ENCODE measurements at places on chromosomes 12 and 14.

DNA sequence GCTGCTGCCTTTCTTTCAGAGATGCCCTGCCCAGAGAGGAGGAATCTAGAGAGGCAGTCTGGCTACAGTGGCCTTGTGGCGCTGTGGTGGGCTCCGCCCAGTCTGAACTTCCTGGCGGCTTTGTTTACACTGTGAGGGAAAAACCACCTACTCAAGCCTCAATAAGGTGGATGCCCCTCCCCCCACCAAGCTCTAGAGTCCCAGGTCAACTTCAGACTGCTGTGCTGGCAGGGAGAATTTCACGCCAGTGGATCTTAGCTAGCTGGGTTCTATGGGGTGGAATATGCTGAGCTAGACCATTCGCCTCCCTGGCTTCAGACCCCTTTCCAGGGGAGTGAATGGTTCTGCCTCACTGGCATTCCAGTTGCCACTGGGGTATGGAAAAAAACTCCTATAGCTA is 25.6 kb downstream of the SPATA7 start:
- no peak for DNase-seq

DNA sequence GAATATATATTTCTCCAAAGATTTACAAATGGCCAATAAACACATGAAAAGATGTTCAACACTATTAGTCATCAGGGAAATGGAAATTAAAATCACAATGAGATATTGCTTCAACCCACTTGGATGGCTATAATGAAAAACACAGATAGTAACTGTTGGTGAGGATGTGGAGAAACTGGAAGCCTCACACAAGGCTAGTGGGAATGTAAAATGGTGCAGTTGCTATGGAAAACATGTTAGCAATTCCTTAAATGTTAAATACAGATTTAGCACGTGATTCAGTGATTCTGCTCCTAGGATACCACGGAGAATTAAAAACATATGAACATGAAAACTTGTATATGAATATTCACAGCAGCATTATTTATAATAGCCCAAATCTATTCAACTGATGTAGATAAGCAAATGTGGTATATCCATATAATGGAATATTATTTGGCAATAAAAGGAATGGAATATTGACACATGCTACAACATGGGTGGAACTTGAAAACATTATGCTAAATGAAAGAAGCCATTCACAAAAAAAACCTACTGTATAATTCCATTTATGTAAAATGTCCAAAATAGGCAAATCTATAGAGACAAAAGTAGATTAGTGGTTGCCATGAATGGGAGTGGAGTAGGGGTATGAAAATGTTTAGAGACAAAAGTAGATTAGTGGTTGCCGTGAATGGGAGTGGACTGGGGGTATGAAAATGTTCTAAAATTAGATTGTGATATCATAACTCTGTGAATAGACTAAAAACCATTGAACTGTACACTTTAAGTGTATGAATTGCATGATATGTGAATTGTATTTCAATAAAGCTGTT is 227.1 kb upstream of the DDHD1 start:
- DNase-seq: no peak

GRCh38 chr12:32257695-32258496 is 141.5 kb upstream of the FGD4 start:
- no peak for DNase-seq

- DNase-seq: no peak
Observed at GRCh38 chr12:28409892-28410291, 219.6 kb downstream of the CCDC91 start.

DNA sequence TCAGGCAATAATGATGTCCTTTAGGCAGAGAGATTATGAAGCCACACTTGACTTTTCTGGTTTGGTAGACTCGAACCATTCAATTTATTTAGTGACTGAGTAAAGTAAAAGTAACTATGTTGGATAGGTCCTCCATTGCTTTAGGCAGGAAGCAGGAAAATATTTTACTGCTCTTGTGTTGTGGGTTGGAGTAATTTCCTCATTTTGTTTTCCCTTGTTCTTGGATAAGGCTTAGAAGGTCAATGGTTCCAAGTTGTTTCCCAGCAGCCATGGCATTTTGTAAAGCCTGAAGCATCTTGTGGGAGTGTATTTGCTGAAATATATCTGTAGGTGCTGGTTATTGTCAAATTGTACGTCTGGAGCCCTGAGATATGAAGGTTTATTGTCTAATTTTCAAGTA is 161.2 kb upstream of the SLC38A2 start:
- no peak for DNase-seq

Measured in GM12878 (cell line).